ENCODE measurements at places on chromosomes 16 and 17.

GRCh38 chr17:55402374-55402773, 19.3 kb downstream of the MMD start:
- no peak for DNase-seq

DNA sequence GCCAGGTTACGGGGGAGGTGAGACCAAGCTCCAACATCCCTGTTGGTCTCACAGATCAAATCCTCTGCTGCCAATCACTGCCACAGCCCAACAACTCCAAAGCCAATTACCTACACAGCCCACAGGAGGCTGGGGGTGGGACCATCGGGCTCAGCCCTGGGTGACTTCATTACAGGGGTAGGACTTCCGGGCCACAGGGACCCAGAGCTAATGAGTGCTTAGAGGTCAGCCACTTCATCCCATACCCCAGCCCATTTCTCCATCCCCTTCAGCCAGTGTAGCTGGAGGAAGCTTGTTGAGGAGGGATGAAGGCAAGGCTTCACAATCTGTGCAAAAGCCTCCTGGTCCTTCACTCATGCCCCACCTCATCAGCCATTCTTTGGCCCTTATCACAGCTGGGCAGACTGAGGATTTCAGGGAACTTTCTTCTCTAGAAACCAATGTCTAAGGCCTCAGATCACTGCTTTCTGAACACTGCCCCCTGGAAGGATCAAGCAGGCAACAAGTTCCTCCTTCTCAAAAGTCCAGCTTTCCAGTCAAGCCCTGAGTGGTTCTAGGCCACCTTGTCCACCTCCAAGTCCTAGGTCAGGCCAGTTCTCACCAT, 5.8 kb downstream of the FOXN1 start:
- no peak for DNase-seq

DNA sequence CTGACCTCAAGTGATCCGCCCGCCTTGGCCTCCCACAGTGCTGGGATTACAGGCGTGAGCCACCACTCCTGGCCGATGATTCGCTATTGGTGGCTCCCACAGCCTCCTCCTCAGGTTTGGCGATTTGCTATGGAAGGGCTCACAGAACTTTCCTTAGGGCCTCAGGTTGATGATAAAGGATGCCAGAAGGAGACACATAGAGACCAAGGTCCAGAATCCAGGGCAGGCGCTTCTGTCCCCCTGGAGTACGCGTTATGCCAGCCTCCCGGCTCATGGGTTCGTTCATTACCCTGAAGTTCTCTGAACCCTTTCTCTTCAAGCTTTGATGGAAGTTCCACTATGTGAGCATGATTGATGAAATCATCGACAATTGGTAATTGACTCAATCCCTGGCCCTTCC, 19.9 kb downstream of the LGALS3BP start:
- no peak for DNase-seq

GRCh38 chr17:62134397-62134796, 69.3 kb upstream of the MED13 start:
- no peak for DNase-seq

- no peak for DNase-seq
Measured at GRCh38 chr17:61863801-61864126, 436 bp upstream of the BRIP1 start.

GRCh38 chr16:78689028-78689427, 589.6 kb downstream of the WWOX start:
- DNase-seq, result no peak

- DNase-seq, result no peak
Measured at GRCh38 chr17:16973760-16974540, 2.0 kb upstream of the TNFRSF13B start.

- no peak for DNase-seq
Measured at GRCh38 chr16:68306633-68307032, 4.1 kb downstream of the SLC7A6OS start.

DNA sequence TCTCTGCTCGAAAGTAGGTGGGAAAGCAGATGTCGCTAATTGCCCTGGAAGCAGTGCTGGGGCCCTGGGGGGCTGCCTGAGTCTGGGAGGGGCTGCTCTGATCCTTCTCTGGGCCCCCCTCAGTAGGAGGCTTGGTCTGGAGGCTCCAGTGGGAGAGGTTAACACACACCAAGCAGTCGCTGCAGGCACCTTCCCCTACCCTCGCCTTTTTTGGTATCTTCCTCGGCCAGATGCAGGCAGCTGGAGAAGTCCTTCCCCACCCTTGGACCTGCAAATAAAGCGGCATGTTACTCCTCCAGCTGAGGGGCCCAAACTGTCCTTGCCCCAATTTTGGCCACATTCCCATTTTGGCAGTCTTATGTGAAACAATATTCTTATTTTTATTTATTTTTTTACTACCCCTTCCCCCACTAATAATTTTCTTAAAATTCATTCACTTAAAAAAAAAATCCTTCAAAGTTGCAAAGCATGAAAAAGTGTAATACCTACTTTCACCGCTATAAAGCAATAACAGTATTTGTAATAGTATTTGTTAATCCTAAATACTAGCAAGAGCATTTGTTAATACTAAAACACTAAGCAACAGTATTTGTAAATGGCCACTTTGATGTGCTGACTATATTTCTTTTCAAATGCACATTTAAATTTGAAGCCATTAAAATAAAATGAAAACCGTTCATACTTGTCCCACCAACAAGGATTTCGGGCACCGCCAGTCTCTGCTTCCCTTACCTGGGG, 15.0 kb downstream of the C16orf46 start:
- no peak for DNase-seq

Data from NCI-H1105 treated with DMSO at 0.1 percent for 48 hours (cell line).